ENCODE measurements at places on chromosomes 5 and 9.
A peak's percentile ranks its signal among the peaks of the same experiment; 100 is the strongest.

- peak; percentile 74 for DNase-seq
Measured at GRCh38 chr9:36346569-36346968, 53.5 kb downstream of the RNF38 start.

DNA sequence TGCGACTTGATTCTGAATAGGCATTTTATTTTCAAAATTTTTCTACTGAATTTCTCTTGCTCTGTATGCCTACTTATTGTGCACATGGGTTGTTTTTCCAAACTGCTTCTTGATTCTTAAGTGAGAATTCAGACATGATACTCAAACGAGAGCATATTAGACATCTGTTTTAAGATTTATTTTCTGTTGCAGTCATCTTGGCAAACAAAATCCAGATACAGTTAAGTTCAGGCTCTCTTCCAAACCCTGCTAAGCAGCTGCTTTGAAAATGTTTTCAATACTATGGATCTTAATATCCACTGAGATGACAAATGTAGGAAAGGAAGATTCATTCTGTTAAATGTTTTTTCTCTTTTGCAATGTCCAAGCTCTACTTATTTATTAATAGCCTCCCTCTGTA is 4.5 kb downstream of the TMEM215 start:
- DNase-seq, result no peak

DNA sequence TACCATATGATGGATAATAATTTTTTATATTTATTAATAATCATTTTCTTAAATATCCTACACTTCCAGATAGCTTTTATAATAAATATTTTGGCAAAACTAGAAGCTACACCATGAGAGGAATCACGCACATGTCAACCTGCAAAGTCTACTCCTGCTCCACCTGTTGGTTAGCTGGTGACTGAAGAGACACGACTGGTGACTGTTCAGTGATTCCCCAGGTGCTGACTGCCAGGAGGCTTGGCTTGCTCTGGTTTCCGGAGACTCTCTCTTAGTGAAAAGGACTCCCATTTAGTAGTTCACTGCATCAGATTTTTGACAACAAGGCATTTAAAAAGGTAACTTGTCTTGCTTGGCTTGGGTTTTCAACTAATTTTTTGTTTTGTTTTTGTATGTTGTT is 20.9 kb downstream of the GZMA start:
- no peak for DNase-seq

GRCh38 chr5:116451066-116451465 is 123.6 kb downstream of the SEMA6A start:
- DNase-seq, result peak; percentile 73

DNA sequence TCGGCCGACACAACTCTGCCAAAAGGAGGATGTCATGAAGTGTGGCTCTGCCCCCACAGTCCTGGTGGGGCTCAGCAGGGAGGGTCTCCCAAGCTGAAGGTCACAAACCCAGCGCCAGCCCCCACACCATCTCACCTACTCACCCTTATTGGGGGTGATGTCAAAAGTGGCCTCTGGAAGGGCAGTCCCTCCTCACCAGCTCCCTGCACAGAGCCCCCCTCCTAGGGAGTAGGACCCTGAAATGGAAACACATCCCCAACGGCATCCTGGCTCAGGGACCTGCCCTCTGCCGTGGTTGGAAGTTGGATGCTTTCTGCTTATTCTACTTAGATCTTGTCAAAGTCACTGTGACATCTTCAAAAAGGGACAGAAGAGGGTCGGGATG is 89.5 kb downstream of the NSUN2 start:
- DNase-seq, result no peak

GRCh38 chr5:143402553-143403333 is 743 bp downstream of the NR3C1 start:
- DNase-seq, result peak; percentile 50

GRCh38 chr9:581673-582497 is 259.6 kb upstream of the DMRT1 start:
- no peak for DNase-seq

- no peak for DNase-seq
Measured at GRCh38 chr9:73234008-73234360, 82.3 kb downstream of the ANXA1 start.

- no peak for DNase-seq
Measured at GRCh38 chr9:115877852-115878438, 275.6 kb upstream of the PAPPA start.

DNA sequence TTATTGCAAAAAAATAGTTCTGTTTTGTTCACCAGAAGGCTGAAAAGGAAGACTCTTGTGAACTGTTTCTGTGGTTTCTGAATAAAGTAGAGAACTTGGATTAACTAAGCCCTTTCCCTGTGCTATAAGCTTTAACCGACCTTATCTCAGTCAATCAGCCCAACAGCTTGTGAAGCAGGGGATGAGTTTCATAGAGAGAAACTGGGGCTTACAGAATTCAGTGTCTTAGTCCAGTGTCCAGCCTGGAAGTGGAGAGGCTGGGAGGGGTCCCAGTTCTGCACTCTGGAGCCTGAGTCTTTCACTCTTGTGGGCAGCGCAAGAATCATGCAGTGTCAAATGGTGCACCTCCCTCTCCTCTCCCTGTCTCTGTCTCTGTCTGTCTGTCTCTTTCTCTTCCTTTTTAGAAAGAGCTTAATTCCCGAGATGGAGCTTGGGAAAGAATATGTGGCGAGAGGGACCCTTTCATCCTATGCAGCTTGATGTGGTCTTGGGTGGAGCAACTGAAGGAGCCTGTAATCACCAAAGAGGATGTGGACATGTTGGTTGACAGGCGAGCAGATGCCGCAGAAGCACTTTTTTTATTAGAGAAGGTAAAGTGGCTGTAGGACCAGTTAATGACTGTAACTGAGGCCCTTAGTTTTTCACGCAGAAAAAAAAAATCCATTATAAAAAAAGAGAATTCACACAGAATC is 17.0 kb downstream of the PTPDC1 start:
- peak; percentile 43 for DNase-seq

GRCh38 chr5:175163586-175164275 is 280.3 kb downstream of the DRD1 start:
- no peak for DNase-seq

DNA sequence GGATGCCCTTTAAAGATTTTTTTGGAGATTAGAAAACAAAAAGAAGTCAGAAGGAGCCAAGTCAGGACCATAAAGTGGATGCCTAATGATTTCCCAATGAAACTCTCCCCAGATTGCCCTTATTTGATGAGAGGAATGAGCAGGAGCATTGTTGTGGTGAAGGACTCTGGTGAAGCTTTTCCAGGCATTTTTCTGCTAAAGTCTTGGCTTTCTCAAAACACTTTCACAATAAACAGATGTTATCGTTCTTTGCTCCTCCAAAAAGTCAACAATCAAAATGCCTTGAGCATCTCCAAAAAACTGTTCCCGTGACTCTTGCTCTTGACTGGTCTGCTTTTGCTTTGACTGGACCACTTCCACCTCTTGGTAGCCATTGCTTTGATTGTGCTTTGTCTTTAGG is 121.8 kb downstream of the CAAP1 start:
- no peak for DNase-seq

GRCh38 chr9:108953983-108954574 is 19.9 kb downstream of the ABITRAM start:
- DNase-seq, result peak; percentile 41

DNA sequence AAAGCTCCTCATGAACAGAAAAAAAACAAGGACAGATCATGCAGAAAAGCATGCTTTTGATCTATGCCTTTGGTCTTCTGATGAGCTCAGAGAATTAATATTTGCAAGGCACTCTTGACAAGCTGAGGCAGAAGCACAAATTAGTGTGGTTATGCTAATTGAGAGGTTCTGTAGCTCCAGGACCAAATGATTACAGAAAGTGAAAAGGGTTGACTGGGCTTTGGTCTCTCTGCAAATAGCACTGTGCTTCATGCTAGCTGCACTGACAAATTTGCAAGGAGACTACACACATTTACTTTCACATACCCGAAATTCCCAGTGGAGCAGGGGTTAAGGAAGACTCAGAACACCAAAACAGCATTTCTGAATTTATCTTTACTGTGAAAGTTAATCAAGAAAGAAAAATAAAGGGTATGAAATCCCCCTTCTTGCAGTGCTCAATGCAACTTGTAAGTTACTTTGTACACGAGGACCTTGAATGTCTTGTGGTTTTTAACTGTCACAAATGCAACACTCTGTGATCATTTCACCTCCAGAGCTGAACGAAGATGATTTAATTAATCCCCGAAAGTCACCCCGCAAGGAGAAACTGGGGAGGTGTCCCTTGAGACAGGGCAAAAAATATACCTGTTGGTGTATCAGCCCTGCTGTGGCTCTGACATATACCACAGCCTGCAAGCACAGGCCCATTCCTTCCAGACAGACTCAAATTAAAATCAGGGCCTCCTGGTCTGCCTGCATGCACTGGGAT is 11.9 kb downstream of the RAPGEF1 start:
- no peak for DNase-seq

DNA sequence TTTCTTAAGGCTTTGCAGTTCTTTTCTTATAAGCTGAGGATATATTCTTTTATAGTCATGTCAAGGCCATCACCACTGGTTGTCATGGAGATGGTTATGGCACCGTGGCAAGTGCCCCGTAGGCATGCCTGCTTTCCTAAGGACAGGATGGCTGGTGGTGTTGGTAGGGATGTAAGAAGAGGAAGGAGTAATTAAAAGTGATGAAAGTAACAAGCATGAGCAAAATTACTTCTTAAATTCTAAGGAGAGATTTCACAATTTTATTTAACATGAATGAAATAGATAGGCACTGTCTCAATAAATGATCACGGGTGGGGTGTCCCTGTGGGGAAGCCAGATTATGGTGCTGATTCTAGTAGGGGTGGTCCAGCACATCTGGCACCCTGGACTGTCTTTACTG is 290.2 kb upstream of the KLF4 start:
- peak; percentile 25 for DNase-seq

DNA sequence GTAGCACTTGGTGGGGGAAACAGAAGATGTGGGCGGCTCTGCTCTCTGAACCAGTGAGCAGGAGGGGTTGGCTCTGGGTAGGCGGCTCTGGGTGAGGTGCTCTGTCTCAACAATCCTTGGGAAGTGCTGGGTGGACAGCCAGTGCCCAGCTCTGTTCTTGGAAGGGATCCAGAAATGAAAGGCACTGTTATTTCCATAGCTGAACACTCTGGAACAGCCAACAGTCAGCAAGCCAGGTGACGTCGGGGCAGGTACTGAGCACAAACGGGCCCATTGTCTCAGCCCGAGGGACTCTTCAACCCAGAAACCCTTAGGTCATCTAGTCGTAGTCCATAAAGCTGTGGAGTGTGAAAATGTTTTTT is 36.3 kb downstream of the OLFM1 start:
- no peak for DNase-seq

DNA sequence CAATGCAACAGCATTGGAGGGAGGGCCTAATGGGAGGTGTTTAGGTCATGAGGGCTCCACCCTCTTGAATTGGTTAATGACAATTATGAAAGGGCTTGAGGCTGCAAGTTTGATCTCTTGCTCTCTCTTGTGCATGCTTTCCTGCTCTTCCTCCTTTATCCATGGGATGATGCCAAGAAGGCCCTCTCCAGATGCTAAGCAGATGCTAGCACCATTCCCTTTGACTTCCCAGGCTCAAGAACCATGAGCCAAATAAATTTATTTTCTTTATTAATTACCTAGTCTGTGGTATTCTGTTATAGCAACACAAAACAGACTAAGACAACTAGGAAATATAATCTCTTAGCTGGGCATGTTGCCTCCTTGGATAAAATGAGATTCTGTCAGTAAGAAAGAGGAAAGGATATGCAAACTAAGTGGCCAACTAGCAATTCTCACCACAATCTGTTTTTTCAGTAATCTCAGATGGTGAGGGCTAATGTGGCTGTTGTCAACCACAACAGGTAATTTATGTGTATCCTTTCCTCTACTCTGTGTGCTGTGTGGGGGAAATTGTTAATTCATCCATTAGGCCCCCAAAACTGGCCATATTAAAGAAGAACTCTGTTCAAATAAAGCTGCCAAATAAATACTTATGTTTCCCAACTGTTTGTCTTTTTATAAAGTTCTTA is 269.1 kb upstream of the CD180 start:
- DNase-seq, result no peak

DNA sequence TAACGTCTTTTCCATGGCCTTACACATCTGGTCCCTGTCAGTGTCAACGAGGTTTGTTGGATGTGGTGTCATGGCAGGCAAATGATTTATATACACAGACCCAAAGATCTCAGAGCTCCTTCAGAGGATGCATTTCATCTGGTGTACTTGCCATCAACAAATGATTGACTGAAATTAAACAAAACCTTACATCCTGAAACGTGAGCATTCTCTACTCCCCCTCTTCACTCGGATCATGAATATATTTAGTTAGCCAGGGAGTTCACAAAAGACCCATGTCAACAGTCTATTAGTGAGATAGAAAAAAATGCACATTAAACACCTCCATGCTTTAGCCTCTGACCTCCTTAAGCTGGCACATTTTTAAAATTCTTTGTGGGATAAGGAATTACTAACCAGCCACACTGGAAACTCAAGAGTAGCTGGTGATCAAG is 215.6 kb downstream of the EFNA5 start:
- DNase-seq, result no peak

DNA sequence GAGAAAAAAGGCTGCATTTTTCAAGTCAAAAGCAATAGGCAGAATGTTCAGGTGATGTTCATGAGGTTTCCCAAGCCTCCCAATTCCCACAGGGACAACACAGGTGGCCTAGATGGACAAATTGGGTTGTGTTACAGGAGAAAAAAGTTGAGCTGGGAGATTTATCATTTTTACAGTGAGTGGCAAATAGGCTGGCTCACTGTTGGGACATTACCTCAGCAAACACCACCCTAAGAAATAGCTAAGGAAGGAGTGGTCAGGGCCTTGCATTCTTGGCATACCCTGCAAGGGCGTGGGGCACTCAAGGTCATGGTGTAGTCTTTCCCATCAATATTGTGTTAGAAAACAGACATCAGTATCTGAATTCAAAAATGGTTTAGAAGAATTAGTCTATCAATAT is 23.3 kb upstream of the CPLANE1 start:
- no peak for DNase-seq

GRCh38 chr9:126856326-126856877 is 4.0 kb upstream of the ZBTB34 start:
- DNase-seq, result no peak

DNA sequence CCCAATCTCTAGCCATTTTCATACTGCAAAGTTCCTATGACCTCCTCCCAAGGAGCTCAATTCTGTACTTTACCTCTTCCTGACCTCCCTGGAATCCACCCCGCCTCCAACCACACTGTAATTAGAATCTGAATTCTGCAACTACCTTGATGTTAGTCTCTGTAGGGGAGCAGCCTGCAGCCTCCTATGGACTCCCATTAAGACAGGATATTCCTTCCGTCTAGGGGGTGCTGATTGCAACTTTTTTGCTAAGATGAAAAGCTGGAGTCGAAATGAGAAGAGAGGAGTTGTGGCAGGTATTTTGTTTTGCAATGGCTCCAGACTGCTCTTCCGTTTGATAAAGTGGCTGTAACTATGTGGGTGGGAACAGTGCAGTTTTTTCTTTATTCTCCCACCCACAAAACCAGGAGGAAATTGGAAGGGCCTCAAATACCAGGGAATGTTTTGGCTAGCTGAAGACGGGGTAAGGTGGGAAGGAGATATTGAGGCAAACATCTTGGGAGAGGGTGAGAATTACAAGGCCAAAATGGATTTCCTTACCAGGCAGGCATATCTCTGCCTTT is 23.8 kb downstream of the ANXA2R start:
- DNase-seq, result no peak

- peak; percentile 43 for DNase-seq
Measured at GRCh38 chr5:4563400-4563799, 576.7 kb upstream of the ADAMTS16 start.

GRCh38 chr5:17978954-17979353 is 344.7 kb downstream of the TAF11L14 start:
- no peak for DNase-seq

- DNase-seq, result no peak
Measured at GRCh38 chr9:133088146-133088750, 26.5 kb downstream of the CEL start.

Measured in MV-4-11 (cell line).